Immature natural killer cell (primary cell): ENCODE measurements at places on chromosomes 6 and 20. TPM values are rescaled to one million over a fixed set of nuclear protein-coding genes. Genes with fewer than 3 reads are reported as not detected.
A peak's percentile ranks its signal among the peaks of the same experiment; 100 is the strongest.

- no peaks in the 10 kb centered on the region for H3K36me3 ChIP-seq
- H3K4me3 ChIP-seq = no peak overlapping the region
- H3K27ac ChIP-seq = no peak overlapping the region
- peaks cover 6% of the 10 kb centered on the region for H3K4me1 ChIP-seq
These were observed 1.3 kb upstream of the SDCBP2 start for GRCh38 chr20:1330075-1330830.

GRCh38 chr6:108732091-108732870, 115.9 kb upstream of the ARMC2 start:
- H3K27ac ChIP-seq = no peak overlapping the region
- no peak overlapping the region for H3K4me3 ChIP-seq
- H3K4me1 ChIP-seq = no peaks in the 10 kb centered on the region
- H3K27me3 ChIP-seq = peaks cover 6% of the 10 kb centered on the region

DNA sequence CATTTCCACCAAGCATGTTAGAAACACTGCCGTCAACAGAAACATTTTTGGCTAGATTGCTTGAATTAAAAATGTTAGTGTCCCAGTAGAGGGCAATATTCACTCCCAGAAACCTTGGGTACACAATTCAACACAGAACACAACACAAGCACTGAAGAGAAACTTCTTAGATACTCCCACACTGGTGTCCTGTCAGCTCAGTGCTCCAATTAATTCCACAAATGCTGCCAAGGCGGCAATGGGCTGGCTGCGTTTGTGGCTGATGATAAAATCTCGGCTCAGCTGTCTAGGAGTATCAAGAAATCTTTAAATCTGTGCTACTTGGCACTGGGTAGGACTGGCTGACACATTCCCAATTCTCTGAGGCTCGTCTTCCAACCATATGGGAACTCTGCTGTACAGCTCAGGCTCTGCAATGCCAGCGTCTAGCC, 39.3 kb downstream of the BEND3 start:
- no peaks in the 10 kb centered on the region for H3K27me3 ChIP-seq
- H3K36me3 ChIP-seq = no peaks in the 10 kb centered on the region
- no peak overlapping the region for H3K27ac ChIP-seq
- no peaks in the 10 kb centered on the region for H3K4me1 ChIP-seq

GRCh38 chr6:20313051-20313450, 88.6 kb upstream of the E2F3 start:
- H3K27me3 ChIP-seq = peaks cover 4% of the 10 kb centered on the region
- no peak overlapping the region for H3K4me3 ChIP-seq
- no peak for DNase-seq
- peaks cover 5% of the 10 kb centered on the region for H3K4me1 ChIP-seq
- no peaks in the 10 kb centered on the region for H3K36me3 ChIP-seq

DNA sequence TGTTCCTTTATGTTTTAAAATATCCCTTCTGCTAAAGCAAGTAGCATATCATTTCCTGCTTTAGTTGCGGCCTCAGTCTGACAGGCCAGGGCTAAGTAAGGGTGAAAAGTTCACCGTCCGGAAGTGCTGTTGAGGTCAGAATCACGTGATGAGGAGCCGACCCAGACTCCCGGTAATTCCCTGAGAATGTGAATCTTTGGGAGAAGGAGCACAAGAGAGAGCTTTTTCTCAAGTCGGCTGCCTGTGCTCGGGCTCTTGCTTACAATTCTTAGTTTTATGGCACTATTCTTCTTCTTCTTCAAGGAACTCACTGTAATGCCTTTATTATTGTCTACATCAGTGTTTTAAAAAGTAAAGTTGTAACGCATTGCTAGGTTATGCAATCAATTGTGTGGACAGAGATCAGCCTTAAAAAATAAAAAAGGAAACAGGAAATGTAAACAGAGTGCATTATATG, 309.3 kb downstream of the PRL start:
- DNase-seq = peak; percentile 20
- H3K27ac ChIP-seq = no peak overlapping the region
- no peaks in the 10 kb centered on the region for H3K36me3 ChIP-seq
- peak overlapping the region; percentile 7 for H3K4me3 ChIP-seq
- peaks cover 15% of the 10 kb centered on the region for H3K4me1 ChIP-seq

GRCh38 chr6:116971959-116972358, 94.9 kb downstream of the RFX6 start:
- no peaks in the 10 kb centered on the region for H3K36me3 ChIP-seq
- no peak overlapping the region for H3K27ac ChIP-seq
- no peaks in the 10 kb centered on the region for H3K27me3 ChIP-seq
- peak; percentile 1 for DNase-seq
- H3K4me3 ChIP-seq = no peak overlapping the region

GRCh38 chr20:44773070-44773829, 27.6 kb downstream of the KCNK15 start:
- H3K27ac ChIP-seq = no peak overlapping the region
- H3K27me3 ChIP-seq = no peaks in the 10 kb centered on the region
- H3K36me3 ChIP-seq = no peaks in the 10 kb centered on the region
- H3K4me3 ChIP-seq = no peak overlapping the region

GRCh38 chr20:14721926-14722452, 384.6 kb upstream of the FLRT3 start:
- H3K36me3 ChIP-seq = no peaks in the 10 kb centered on the region
- no peak overlapping the region for H3K4me3 ChIP-seq
- H3K27ac ChIP-seq = no peak overlapping the region
- no peaks in the 10 kb centered on the region for H3K4me1 ChIP-seq

DNA sequence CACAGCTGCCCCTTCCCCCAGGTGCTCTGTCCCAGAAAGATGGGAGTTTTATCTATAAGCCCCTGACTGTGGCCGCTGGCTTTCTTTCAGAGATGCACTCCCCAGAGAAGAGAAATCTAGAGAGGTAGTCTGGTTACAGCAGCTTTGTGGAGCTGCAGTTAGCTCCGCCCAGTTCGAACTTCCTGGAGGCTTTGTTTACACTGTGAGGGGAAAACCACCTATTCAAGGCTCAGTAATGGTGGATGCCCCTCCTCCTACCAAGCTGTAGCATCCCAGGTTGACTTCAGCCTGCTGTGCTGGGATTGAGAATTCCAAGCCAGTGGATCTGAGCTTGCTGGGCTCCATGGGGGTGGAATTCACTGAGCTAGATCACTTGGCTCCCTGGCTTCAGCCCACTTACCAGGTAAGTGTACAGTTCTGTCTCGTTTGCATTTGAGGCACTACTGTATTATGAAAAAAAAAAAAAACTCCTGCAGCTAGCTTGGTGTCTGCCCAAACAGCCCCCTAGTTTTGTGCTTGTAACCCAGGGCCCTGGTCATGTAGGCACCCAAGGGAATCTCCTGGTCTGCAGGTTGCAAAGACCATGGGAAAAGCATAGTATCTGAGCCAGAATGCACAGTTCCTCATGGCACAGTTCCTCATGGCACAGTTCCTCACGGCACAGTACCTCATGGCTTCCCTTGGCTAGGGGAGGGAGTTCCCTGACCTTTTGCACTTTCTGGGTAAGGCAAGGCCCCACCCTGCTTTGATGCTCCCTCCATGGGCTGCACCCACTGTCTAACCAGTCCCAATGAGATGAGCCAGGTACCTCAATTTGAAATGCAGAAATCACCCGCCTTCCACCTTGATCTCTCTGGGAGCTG, 275.0 kb downstream of the CENPW start:
- DNase-seq = no peak
- H3K36me3 ChIP-seq = peaks cover 3% of the 10 kb centered on the region
- no peaks in the 10 kb centered on the region for H3K4me1 ChIP-seq
- H3K4me3 ChIP-seq = no peak overlapping the region
- no peaks in the 10 kb centered on the region for H3K27me3 ChIP-seq

- peaks cover 27% of the 10 kb centered on the region for H3K27me3 ChIP-seq
- H3K4me3 ChIP-seq = peak within 1 kb of the TSS; percentile 94
- peak; percentile 39 for DNase-seq
- H3K4me1 ChIP-seq = peaks cover 22% of the 10 kb centered on the region
- no peak within 1 kb of the TSS for H3K27ac ChIP-seq
These were observed at the start of gene BEND6 for GRCh38 chr6:56954403-56955170. Gene BEND6, plus strand, starts transcription at chr6:56955107. Its CDS starts 26,704 bp downstream, at chr6:56981811.

DNA sequence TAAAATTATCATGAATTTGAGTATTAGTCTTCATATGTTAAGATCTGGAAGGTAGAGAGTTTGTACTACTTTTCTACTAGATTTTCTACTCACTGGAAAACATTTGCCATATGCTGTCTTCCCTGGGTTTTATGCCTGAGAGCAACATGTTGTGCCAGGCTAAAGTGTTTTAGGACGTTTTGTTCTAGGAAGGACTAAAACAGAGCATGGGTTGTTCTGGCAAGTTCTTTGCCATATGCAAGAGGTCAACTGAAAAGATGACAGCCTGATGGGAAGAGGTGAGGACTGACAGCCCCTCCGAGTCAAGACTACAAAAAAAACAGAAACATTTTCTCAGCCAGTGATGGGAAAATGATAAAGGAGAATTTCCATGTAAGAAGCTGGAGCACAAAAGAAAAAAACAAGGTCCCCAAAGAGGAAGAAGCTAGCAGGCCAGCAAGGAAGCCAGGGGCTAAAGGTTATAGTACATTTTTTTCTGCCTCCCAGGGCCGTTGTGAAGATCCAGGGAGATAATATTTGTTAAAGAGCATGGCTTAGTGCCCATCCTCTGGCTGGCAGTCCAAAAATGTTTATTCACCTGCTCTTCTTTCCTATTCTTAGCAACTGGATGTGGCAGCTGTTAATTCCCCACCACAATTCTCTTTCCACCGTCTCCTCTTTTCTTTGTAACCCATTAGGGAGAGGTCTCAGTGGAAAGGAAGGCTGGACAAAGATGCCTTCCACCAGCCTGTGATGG, 7.8 kb downstream of the SCGN start:
- no peak overlapping the region for H3K4me3 ChIP-seq
- H3K4me1 ChIP-seq = no peaks in the 10 kb centered on the region
- H3K27me3 ChIP-seq = peaks cover 9% of the 10 kb centered on the region
- no peaks in the 10 kb centered on the region for H3K36me3 ChIP-seq
- no peak for DNase-seq
- no peak overlapping the region for H3K27ac ChIP-seq

DNA sequence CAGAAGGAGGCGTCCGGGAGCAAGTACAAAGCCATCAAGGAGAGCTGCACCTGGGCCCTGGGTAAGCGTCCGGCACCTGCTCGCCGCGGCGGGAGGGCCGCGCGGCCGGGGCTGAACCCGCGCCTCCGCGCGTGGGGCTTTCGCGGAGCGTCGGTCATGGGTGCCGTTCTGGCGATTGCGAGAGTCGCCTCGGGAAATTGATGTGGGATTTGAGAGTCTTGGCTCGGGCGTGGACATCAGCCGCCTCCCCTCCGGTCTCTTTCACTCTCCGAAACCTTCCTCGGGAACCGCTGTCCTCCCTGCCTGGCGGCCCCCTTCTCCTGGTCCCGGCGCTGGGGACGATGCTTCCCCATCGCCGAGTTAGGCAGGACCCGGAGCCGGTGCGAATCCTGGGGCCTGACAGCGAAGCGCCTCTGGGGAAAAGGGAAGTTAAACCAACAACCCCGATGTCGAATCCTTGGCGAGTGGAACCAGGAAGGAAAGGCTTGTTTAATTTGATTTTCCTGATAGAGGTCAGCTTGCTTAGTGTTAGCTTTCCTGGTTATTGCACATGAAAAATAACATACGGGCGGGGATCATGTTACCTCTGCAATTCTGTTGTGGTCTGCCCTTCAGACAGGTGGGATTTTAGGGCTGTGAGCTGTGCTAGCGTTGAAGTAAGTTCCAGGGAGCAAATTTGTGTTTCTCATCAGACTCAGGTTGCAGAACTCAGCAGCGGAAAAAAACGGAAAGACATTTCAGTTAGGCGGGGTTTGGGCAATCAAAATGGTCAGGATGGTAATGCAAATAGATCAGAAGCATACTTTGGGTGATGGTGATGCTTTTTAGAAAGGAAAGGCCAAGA, 594 bp downstream of the ARFGEF3 start:
- H3K27me3 ChIP-seq = peaks cover 25% of the 10 kb centered on the region
- peaks cover 16% of the 10 kb centered on the region for H3K4me1 ChIP-seq
- no peak for DNase-seq
- no peak overlapping the region for H3K27ac ChIP-seq
- H3K36me3 ChIP-seq = no peaks in the 10 kb centered on the region
- H3K4me3 ChIP-seq = peak overlapping the region; percentile 57

DNA sequence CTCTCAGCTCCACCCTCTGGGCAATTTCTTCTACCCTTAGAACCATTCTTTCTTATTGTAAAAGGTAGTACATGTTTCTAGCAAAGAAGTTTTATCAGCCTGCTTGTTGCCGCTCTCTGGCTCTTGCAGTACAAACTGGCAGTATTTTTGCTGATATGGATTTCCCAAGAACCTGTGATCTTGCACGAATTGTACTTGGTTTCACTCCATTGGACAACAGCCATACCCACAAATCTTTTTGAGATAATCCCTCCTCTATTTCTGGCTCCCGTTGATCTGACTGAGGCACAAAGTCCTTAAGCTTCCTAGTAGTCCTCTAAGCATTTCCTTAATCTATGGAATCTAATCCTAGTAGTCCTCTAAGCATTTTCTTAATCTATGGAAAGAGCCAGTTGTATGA, 487.0 kb upstream of the PTCHD4 start:
- H3K27me3 ChIP-seq = peaks cover under 1% of the 10 kb centered on the region
- DNase-seq = no peak
- H3K27ac ChIP-seq = no peak overlapping the region

DNA sequence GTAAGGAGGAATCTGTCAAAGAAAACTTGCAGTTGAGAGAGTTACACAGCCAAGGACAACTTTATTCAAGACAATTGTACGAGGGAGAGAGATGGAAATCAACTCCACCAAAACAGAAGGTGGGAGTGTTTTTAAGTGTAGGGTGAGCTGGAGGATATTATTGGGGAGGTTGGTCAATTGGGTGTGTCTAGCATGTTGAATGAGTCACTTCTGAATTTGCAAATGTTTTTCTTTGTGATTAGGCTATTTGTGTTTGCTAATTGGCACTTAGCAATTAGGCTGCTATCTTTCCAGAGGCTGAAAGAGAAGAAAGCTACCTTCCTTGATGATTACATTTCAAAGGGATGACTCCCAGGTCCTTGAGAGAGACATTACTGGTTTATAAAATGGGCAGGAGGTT, 441.1 kb downstream of the MEI4 start:
- no peaks in the 10 kb centered on the region for H3K36me3 ChIP-seq
- H3K4me1 ChIP-seq = no peaks in the 10 kb centered on the region
- H3K4me3 ChIP-seq = no peak overlapping the region
- H3K27ac ChIP-seq = no peak overlapping the region

DNA sequence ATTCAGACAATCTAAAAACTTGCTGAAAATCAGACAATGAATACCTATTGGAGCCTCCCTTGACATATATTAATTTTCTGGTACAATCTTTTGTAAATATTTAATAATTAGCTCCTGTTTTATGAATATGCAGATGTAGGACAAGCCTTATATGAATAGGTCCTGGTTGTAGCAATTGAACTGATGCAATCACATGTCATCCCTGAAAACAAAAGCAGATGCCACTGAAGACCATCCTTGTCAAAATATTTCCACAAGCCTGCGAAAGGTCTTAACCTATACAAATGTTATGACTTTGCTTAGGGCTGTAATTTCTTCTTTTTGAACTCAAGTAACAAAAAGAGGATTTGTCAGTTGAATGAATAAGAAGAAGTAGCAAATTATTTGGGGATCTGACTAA, 722.1 kb downstream of the EYS start:
- no peaks in the 10 kb centered on the region for H3K27me3 ChIP-seq
- no peaks in the 10 kb centered on the region for H3K4me1 ChIP-seq
- no peak overlapping the region for H3K27ac ChIP-seq
- DNase-seq = no peak
- no peak overlapping the region for H3K4me3 ChIP-seq
- H3K36me3 ChIP-seq = no peaks in the 10 kb centered on the region

- peaks cover 11% of the 10 kb centered on the region for H3K36me3 ChIP-seq
- no peaks in the 10 kb centered on the region for H3K4me1 ChIP-seq
- no peak overlapping the region for H3K4me3 ChIP-seq
- DNase-seq = no peak
These were observed 270.5 kb downstream of the NRN1 start for GRCh38 chr6:5736016-5736738.

Gene KIAA1755
- not detected for polyA plus RNA-seq

Gene TREML1
- polyA plus RNA-seq = not detected

Gene PREP
- 52.1 TPM for polyA plus RNA-seq

Gene DUSP15
- polyA plus RNA-seq = not detected

Gene PBOV1
- not detected for polyA plus RNA-seq

Gene SPATS1
- not detected for polyA plus RNA-seq

Gene EFCAB8
- polyA plus RNA-seq = 0.20 TPM
